ENCODE measurements at places on chromosomes 11 and 22.

- DNase-seq: no peak
Observed at GRCh38 chr11:93498641-93499040, 44.5 kb downstream of the SMCO4 start.

GRCh38 chr11:87020336-87020735, 17.4 kb upstream of the TMEM135 start:
- DNase-seq: no peak

DNA sequence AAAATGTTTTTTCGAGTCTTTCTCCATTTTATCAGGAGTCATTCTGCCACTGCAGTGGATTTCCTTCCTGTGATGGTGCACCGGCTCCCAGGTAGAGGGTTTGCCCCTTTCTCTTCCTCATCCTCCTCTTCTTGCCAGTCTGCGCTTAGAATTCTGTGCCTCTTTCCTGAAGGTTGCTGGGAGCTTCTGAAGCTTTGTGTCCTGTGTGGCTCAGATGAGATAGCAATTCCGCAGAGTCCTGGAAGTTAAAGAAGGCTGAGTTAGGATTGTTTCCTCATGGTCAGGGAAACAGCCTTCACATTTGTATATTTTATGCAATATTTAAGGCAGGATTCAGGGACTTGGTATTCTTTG, 264 bp downstream of the BCO2 start:
- DNase-seq: no peak

GRCh38 chr11:117478126-117478860, 150.6 kb downstream of the CEP164 start:
- DNase-seq: no peak

DNA sequence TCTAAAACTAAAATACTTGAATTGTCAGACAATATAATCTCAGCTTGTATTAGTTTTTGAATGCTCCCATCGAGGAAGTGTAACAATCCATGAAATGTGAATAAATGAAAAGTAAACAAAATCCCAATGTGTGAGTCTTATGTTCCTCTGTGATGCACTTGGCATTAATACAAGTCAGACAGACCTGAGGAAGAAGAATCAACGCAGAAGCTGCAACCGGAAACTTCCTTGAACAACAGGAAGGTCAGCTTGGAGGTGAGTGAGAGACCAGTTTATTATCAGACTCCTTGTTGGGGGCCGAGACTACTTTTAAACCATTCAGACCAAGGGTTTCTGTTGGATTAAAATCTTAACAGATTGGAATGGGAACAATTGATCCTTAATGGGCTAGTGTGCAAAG, 24.2 kb downstream of the NUP50 start:
- DNase-seq: no peak

DNA sequence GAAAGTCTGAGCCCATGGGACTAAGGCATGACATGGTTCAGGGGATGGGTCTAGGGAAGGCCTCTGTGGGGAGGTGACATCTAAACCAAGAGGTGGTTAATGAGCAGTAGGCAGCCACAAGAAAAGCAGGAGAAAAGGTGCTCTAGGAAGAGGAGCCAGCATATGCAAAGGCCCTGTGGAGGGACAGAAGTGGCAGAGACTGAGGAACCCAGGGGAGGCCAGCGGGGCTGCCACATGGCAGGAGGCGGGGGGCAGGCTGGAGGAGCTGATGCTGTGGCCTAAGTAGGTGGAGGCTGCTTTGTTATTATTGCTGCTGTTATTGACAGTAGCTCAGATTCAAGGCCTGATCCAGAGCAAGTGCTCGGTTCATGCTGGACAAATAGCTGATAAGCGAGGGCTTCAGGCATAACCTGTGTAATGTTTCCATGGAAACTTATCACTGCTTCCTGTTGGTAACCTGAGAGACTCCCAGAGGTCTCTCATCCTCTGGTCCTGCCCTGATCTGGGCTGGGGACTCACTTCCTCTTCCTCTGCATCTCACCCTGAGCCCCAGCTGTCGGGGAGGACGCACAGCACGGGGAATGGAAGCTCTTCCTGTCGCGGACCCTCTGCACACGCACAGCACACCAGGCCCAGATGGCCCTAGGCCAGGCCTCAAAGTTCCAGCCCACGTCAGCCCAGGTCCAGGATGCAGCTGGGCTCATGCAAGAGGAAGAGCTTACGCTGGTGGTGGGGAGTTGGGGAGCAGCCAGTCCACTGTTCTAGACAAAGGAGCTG, 75.2 kb upstream of the TP53I11 start:
- DNase-seq: peak; percentile 57

DNA sequence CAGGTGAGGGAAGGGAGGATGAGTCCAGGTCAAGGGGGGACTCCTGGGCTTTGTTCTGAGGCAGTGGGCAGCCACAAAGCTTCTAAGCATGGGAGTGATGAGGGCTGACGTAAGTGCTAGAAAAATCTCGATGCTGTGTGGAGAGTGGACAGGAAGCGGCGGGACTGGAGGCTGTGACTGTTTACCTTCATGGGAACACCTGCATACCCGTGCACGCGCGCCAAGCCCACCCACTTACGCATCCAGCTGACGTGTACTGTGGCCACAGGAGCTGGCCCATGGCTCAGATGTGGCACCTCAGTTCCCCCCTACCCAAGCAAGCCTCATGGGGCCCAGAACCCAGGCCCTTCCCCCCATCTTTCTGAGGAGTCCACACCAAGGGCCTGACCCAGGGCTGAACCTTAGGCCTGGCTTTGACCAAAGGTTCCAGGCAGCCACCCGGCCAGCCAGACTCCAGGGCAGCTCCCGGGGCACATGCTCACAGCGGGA, 14.0 kb downstream of the MYRF start:
- no peak for DNase-seq

DNA sequence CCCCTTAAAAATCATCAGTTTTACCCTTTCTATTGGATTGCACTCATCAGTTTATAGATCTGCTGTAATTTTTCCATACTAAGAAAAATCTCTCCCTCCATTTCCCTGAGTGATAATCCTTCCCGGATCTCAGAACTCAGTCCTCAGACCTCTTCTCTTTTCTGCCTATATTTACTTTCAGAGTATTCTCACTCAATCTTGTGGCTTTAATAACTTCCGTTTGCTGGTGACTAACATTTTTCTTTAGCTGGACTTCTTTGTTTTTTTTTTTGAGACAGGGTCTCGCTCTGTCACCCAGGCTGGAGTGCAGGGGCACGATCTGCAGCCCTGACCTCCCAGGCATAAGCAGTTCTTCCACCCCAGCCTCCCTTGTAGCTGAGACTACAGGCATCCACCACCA, 10.4 kb downstream of the ATXN10 start:
- peak; percentile 48 for DNase-seq

DNA sequence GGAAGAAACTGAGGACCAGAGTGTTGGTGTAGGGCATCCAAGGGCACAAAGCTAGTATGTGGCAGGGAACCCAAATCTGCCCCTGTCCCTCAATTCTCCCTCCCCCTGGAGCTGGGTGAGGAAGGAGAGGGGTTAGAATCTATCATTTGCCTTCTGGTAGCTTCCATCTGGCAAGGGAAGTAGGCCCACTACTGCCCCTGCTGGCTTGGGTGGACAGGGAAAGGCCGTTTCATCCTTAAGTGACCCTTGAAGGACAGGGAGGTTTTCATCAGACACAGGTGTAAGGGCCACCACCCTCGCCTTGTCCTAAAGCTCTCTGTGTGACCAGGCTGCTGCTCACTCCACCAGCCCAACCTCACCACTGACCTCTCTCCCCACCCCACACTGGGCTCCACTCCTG, 22.1 kb downstream of the NECTIN1 start:
- no peak for DNase-seq

DNA sequence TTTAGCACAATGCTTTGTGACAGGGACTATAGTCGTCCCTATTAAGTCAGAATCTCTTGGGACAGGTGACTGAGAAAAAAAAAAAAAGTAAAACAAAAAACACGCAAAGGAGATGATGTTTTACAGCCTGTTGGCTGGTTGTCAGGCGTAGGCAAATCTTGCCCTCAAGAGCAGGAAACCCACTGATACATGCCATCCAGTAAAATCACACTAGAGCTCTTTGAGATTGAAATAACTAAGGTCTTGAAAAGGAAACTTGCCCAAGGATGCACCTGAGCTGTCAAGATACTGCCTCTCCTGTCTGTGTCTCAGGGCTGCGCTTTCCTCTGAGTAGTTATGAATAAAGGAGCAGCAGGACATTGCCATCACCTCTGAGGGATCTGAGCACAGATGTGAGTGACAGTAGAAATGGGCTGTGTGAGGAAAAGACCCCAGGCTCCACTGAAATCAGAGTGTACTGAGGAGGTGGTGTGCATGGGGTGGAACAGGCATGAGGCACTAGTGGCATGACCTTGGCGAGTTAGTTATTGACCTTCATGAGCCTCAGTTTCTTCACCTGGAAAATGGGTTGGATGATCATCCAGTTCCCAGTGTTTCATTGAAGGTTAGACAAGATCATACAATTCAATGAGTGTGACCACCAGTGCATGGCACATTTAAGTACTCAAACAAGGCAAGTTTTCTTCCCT, 23.3 kb downstream of the MICAL2 start:
- no peak for DNase-seq

- DNase-seq: no peak
Observed at GRCh38 chr22:39283322-39284141, 35.9 kb downstream of the RPL3 start.

- DNase-seq: no peak
Observed at GRCh38 chr11:62592146-62592815, 958 bp upstream of the TUT1 start.

DNA sequence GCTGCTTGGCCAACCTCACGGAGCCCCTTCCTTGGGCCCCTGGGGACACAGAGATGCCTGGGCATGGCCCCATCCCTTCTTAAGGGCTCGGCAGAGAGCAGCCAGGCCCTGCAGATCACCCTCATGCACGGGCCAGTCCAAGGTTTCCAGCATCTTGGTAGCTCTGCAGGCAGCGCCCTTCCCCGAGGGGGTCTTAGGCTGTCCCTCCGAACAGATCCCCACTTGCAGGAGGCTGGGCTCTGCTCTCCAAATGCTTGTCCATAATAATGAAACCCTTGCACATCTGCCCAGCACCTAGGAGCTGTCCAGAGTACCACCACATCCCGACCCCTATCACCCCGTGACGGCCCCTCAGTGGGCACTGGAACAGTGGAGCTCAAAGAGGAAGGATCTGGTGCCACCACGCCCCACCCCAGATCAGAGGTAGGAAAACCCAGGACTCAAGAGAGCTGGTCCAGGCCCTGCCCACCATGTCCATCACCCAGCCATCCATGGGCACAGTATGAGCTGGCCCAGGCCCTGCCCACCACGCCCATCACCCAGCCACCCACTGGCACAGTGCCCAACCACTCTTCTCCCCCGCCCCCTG, 92.5 kb upstream of the PRR5 start:
- no peak for DNase-seq
